GOT3 (cell line): ENCODE measurements at places on chromosomes 4 and X.

- DNase-seq, result no peak
Measured at GRCh38 chr4:182113779-182114178, 129.4 kb upstream of the TENM3 start.

DNA sequence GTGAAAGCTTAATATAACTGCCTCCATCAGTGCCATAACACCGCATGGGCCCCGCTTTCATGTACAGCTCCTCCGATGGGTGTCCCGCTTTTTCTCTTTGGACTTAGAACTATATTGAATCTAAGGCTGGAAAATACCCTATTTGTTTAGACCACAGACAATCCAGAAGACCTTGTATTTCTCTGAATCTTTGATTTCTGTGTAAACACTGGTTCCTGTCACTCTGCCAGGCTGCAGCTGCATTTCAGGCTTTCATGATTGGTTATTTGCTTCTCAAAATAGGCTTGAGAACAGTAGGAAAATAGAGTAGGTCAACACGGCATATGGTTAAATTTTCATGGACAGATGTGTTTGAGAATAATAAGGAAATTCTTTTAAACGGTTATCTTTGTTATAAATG lies 80.0 kb downstream of the NWD2 start:
- DNase-seq, result no peak

DNA sequence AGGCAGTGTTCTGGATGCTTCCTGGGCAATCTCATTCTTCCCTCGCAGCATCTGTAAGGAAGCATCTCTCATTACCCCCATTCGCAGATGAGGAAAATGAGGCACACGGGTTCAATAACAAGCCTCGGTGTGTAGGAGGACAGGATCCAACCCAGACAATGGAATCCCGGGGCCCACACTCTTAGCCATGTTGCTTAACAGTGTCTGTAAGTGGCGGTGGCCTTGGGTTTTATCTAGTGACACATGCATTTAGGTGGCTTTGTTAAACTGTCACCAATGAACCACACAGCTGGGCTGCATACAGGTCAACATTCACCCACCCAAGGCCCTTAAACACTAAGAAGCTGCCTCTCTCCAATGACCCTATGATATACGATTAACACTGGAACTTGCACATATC lies 22.6 kb downstream of the RELL1 start:
- no peak for DNase-seq

DNA sequence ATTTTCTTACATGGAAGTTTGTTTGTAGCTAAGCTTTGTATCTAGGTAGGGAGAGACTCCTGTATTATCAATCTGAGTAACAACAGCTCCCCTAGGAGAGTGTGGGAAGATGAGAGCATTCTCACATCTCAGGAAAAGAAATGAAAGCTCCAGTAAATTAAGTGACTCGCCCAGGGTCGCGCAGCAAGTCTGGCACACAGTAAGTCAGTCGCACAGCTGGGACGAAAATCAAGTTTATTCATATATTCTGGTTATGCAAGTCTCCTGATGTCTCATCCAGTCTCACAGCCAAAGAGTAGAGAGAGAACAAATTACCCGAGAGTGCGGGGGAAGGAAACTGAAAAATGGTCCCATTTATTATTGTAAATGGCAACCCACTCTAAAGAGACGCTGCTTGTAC lies 216.1 kb downstream of the STK32B start:
- DNase-seq, result no peak

DNA sequence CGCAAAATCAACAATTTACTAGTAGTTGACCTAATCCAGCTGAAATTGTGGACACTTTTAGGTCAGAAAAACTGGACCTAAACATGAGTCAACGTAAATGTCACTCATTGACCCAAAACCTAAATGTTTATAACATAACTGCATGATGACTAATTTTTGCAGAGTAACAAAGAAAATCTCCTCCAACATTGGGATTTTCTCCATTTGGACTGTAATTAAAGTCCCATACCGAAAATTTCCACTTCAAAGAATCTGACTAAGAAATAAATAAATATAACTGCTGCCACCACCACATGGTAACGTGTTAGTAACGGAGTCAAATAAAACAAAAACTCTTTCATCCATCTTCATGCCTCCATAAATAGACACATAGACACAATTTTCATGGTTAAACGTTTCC lies 1.9 kb downstream of the ADGRA3 start:
- DNase-seq, result no peak

DNA sequence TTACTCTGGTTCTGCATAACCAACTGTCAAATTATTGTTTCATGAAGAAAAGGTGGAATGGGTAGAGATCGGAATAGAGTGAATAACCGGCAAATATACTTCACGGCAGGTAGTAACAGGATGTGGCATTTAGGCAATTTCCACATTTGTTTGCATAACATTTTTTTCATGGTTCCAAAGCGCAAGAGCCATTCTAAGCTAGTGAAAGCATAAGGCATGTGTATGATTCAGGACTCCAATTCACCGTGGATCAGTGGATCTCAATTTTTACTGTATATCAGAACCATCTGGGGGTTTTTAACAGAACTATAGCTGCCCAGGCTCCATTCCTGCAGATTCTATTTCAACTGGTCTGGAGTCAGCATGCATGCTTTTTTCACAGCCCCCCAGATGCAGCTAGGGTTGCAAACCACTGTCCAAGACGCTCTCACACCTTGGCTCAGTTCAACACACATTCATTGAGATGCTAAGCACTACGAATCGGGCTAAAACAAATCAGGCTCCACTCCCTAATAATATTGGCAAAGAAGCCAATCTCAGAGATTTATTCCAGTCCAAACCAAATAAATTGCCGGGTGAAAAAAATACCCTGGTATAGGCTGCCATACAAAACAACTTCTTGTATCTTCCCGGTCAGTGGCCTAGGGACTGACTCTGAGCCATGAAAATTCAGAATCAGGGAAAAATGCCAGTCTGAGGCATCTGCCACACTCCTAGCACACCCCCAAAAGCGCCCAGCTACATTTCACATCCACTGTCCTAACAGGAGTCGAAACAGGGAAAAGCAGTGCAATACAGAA lies 30.0 kb downstream of the AFAP1 start:
- no peak for DNase-seq

GRCh38 chr4:88952081-88952480 lies 104.9 kb downstream of the FAM13A start:
- DNase-seq, result no peak

DNA sequence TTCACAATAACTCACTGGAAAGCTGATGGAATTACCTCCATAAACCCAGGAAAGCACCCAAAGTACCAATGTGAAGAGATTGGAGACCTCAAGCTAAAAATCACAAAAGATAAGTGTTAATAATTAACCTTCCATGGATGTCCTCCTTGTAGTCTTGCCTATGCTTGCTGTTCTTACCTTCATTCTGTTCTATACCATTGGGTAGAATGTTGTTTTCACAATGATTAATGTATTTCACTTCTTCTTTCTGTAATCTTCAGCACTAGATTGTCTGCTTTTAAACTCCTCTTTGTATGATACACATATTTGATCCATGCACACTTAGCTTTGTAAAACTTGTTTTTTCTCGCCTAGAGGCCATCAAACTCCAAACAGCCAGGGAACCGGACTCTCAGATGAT lies 570.3 kb downstream of the RAPGEF2 start:
- no peak for DNase-seq

DNA sequence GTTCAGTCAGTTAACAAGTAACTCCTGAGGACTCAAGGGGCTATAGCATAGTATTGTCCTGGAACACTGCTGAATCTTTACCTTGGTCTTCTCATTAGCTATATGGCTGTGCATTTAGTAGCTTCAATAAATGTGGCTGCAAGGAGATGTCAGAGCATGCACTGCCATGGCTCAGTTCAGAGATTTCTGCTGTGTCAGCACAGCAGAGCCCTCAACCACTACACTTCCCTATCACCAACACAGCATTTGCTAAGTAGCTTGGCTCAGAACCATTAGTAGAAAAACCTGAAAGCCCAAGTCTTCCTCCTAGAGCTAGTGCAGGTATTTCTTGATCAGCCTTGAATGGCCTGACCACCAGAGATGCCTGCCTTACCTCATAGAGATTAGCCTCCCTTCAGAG lies 466.0 kb downstream of the IDS start:
- no peak for DNase-seq

- no peak for DNase-seq
Measured at GRCh38 chr4:74228691-74229640, 71.0 kb downstream of the MTHFD2L start.

DNA sequence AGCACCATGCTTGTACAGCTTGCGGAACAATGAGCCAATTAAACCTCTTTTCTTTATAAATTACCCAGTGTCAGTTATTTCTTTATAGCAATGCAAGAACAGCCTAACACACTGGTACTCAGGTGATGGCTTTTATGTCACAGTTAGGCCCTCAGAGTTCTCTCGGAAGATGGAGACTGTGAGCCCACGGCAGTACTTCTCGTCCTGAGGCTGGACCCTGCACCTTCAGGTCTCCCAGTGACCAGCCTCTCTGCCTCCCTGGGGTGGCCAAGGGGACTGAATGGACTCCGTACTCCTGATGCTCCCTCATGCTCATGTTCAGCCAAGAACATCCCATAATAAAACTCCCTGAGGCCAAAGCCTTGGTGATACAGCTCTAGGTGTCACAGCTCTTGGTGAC lies 25.0 kb upstream of the PDLIM3 start:
- DNase-seq, result no peak
